ENCODE measurements at places on chromosomes 1 and 21. TPM values are rescaled to one million over a fixed set of nuclear protein-coding genes. Genes with fewer than 3 reads are reported as not detected.

DNA sequence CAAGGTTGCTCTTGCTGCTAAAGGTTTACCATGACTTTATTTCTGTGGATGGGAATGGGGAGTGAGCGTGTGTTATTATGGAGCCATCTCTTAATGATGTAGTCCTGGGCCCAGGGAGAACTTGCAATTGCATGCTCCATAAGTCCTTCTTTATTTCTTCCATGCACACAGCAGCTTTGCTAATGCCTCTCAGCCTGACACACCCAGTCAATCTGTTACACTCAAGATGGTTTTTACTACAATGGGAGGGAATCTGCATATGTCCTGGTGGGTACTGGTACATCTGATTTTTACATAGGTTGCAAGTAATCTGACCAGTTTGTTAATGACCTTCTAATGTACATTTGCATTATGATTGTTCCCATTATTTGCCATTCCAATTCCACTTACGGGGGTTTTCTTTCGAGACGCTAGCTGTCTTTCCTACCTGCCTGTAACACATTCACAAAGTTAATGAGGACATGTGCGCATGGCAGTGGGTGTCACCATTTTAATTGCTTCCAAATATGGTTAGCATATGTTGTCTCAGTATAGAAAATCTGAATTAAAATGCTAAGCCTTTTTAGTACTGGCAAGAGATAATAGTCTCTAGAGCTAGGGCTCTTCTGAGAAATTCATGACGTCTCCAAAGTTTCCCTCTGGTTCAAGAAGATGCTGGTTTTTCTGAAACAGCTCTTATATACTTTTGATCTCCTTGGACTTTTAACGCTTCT is 188.2 kb downstream of the GRIK1 start:
- H3K27me3 ChIP-seq: no peaks in the 10 kb centered on the region
- H3K4me1 ChIP-seq: no peaks in the 10 kb centered on the region
- no peaks in the 10 kb centered on the region for H3K36me3 ChIP-seq
- H3K27ac ChIP-seq: no peak overlapping the region
- no peak for DNase-seq
- no peak overlapping the region for H3K4me3 ChIP-seq

GRCh38 chr1:114323959-114324661 is 170.4 kb upstream of the SYT6 start:
- H3K4me1 ChIP-seq: no peaks in the 10 kb centered on the region
- H3K27ac ChIP-seq: no peak overlapping the region
- no peaks in the 10 kb centered on the region for H3K27me3 ChIP-seq
- H3K4me3 ChIP-seq: no peak overlapping the region
- no peak for DNase-seq

DNA sequence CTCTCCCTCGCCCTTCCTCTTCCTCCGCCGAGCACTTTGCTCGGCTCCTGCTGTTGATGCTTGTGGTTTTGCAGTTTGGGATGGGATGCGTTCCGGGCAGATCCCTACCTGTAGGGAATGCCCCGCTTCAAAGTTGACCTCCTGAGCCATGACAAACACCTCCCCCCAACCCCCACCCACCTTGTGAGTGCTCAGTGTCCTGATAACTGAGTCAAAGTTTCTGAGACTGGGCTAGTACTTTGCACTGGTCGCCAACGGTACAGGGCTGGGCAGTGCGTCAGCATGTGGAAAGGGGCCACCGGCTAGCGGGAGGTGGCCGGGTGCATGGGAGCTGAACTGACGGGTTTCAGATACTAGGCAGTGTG is 771 bp downstream of the RABGAP1L start:
- peak; percentile 79 for DNase-seq
- peak overlapping the region; percentile 85 for H3K27ac ChIP-seq
- no peaks in the 10 kb centered on the region for H3K27me3 ChIP-seq
- H3K4me3 ChIP-seq: peak overlapping the region; percentile 80
- peaks cover 12% of the 10 kb centered on the region for H3K4me1 ChIP-seq
- no peaks in the 10 kb centered on the region for H3K36me3 ChIP-seq

DNA sequence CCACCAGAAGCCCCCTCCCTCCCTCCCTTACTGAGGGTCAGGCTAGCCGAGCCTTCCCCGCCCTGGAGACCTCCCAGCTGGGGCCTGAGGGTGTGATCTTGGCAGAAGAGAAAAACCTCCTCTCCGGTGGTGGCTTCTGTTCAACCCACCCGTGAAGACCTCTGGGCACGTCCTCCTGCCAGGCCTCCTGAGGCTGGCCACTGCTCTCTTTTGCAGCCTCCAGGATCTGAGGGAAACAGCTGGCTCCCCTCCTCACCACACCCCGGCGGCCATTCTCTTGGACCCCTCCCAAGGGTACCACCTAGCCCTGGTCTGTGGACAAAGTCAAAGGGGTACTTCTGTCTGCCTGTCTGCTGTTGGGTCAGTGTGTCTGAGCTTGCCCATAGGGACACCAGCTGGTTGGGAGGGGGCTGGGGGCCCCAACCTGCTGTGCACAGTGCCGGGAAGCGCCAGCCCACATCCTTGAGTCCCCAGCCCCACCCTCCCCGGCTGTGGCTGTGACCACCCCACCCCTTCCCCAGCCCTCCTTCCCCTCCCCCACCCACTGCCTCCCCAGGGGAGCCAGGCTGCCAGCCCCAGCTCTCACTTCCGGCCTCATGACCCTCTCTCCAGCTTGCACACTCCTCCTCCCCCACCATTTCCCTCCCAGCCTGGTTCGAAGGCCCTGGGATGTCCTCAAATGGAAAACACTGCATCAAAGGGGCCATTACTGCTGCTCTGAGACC is 48.1 kb downstream of the AHDC1 start:
- H3K4me3 ChIP-seq: peak overlapping the region; percentile 11
- no peaks in the 10 kb centered on the region for H3K27me3 ChIP-seq

DNA sequence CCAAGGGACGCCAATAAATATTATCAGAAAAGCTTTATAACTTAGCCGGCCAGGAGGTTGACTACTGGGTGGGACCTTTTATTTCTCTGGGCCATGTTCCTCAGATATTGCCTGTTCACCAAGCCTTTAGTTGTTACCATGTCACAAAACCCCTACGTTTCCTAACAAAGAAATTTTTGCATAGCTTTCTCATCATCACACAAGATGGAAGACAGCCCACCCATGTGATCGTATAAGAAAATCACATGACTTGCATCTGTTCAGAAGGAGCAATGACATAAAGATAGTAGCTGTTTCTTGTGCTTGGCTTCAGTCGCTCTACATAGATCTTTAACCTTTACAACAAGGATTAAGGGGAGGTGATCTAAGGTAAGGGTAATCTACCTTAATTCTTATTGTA is 88.9 kb upstream of the NGF start:
- DNase-seq: no peak
- H3K4me3 ChIP-seq: no peak overlapping the region
- no peaks in the 10 kb centered on the region for H3K36me3 ChIP-seq
- H3K27ac ChIP-seq: no peak overlapping the region
- peaks cover 2% of the 10 kb centered on the region for H3K27me3 ChIP-seq

DNA sequence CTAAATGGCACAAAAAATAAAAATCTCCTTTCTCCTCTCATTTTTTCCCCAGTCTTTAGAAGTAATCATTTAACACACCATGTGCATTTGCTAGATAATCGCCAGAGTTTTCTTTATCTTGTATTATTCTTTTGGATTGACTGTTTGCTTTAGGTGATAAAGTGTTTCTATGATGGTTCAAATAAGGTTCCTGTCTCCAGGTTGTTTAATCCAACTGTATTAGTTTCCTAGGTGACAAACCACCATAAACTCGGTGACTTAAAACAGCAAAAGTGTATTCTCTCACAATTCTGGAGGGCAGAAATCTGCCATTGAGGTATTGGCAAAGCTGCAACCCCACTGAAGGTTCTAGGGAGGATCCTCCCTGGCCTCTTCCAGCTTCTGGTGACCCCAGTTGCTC is 51.6 kb upstream of the B3GALT5 start:
- H3K36me3 ChIP-seq: no peaks in the 10 kb centered on the region
- H3K27ac ChIP-seq: no peak overlapping the region
- no peaks in the 10 kb centered on the region for H3K27me3 ChIP-seq
- H3K4me3 ChIP-seq: no peak overlapping the region

DNA sequence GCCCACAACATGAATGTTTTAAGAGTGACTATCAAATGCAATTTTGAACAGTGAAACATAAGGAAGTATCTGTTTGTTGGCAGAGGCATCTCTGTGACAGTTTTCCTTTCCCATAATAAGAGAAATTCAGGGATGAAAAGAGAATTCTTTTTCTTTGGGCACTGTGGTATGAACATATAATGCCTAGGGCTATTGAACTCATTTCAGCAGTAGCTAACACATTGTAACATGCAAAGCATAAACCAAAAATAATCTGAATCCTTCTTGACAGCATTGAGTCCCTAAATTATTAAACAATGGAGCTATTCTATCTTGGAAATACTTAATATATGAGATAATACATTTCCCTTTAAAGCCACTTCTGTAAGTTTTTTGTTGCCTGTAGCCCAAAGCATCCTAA is 633.0 kb upstream of the B3GALT2 start:
- H3K27me3 ChIP-seq: no peaks in the 10 kb centered on the region
- no peak overlapping the region for H3K4me3 ChIP-seq
- no peaks in the 10 kb centered on the region for H3K4me1 ChIP-seq
- no peak overlapping the region for H3K27ac ChIP-seq

DNA sequence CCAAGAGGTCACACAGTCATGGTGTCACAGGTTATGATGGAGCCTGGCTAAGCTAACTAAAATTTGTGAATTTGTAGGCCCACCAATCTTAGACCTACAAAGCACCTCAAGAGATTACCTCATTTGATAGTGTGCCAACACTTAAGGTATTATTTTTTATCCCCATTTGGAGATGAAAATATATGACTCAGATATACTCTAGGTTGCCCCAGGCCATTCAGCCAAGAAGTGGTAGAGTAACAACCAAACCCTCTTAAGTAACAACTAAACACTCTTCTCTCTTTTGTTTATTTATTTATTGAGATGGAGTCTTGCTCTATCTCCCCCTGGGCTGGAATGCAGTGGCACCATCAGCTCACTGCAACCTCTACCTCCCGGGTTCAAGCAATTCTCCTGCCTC is 14.3 kb downstream of the NPL start:
- no peaks in the 10 kb centered on the region for H3K27me3 ChIP-seq
- no peak for DNase-seq
- no peak overlapping the region for H3K27ac ChIP-seq
- no peak overlapping the region for H3K4me3 ChIP-seq
- H3K36me3 ChIP-seq: no peaks in the 10 kb centered on the region

DNA sequence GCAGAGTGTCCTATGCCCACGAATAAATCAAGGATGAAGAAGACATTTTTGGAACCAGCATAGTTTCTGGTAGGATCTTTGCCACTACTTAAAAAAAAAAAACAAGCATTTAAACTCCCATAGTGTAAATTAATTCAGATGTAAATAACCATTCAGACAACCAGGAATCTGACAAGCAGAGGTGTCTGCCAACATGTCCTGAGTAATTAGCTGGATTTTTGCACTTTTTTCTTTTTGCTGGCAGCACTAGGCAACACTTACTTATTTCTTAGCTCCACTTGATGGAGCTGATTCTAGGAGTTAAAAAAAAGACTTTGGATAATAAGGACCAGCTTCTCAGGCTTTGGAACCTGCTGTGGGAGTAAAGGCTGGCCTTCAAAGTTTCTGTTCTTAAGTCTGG is 27.6 kb upstream of the CNIH3 start:
- H3K4me3 ChIP-seq: no peak overlapping the region
- no peak for DNase-seq
- H3K27ac ChIP-seq: no peak overlapping the region
- no peaks in the 10 kb centered on the region for H3K36me3 ChIP-seq

The LCE3E gene
- total RNA-seq: not detected
